Effector CD4-positive, alpha-beta T cell (primary cell): ENCODE measurements at places on chromosomes 7 and 10.

- DNase-seq: no peak
Measured at GRCh38 chr10:26278295-26278694, 61.7 kb downstream of the GAD2 start.

DNA sequence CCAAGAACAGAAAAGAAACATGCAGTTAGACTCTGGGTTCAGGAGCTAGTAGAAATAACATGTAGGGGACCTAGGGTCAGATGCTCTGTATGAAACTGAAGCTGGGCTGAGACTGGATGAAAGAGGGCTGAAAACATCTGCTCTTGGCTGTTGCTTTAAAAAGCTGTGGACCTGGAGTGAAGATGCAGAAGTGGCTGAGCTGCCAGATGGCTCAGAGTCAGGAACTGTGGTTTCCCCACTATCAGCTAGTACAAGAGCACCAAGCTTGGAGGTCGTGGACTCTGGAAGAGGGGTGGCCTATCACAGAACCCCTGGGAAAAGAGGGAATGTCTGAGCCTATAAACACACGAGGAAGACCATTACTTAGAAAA, 5.9 kb downstream of the ADK start:
- DNase-seq: no peak

DNA sequence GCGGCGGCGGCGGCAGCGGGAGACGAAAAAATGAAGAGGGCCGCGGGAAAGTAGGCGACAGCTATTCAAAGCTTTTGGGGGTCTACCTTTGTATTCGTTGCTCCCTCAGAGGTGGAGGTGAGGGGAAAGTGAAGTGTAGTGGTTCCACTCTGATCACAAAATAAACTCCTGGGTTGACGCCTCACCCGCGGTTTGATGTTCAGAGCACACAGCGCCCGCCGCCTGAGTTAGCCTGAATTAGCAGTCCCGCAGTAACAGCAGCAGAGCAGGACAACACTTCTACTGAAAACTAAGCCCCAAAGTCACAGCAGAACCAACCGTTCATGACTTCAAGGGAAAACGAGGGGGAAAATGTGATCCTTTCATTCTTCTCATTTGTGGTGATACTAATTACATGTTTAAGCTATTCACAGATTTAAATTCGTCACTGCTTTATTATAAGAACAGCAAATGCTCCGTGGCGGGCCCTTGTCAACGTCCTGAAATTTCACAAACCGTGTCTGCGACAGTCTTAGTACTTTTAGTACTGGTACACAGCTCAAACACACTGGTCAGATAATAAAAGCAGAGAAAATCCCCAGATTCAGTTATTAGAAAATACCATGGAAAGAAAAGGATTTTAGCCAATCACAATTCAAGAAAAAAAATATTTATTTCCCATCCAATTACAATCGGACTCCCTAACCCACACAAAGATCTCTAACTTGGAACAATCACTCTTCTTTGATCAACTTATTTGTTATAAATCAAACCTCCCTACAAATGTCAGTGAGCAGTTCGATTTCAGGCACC, 563 bp upstream of the JMJD1C start:
- peak; percentile 7 for DNase-seq

- no peak for DNase-seq
Measured at GRCh38 chr7:23791721-23792120, 81.7 kb downstream of the STK31 start.

DNA sequence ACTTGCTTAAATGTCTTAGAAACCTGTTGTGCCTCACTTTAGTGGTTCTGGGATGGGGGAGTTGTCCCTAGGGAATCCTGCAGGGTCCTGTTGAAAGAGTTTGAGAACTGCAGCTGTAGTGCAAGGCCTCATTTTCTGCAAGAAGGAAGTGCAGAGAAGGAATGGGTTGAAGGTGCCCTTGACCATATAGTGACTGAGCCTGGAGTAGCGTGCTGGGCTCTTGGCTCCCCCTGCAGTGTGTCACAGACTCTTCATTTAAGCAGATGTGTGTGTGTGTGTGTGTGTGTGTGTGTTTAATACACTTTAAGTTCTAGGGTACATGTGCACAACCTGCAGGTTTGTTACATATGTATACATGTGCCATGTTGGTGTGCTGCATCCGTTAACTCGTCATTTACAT, 92.2 kb downstream of the GRK5 start:
- DNase-seq: no peak

DNA sequence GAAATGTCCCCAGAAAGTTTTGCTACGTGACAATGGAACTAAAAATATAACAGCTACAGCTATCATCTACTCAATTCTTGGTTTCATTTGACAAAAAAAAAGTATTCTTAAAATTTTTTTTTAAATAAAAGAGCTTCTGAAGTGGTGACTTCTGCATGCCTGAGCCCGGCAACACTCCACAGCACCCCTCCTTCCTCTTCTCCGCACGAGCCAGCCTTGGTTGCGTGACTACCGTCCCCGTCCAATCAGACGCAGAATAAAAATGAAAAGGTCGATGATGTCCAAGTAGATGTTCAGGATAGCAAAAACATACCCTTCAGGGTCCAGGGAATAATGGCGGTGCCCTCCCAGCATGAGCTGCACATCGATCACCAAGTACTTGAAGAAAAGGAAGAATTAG, 34.5 kb upstream of the GATAD1 start:
- DNase-seq: no peak

DNA sequence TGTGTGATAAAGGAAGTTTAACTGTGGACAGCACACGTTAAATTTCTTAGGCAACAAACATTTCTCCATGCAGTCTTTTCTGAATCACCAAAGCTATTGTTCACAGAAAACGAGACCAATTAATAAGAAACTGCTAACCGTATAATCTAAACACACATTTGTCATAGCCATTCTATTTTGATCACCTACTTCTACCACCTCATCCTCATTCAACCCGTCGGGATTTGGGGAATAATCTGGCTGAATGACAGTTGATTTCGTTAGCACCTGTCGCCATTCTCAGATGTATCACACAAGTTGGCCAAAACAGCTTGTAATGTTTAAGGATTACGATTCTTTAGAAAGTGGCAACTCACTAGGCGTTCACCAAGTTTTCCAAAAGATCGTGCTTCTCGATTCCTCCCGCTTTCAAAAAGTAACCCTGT, 1.2 kb downstream of the EZH2 start:
- no peak for DNase-seq

DNA sequence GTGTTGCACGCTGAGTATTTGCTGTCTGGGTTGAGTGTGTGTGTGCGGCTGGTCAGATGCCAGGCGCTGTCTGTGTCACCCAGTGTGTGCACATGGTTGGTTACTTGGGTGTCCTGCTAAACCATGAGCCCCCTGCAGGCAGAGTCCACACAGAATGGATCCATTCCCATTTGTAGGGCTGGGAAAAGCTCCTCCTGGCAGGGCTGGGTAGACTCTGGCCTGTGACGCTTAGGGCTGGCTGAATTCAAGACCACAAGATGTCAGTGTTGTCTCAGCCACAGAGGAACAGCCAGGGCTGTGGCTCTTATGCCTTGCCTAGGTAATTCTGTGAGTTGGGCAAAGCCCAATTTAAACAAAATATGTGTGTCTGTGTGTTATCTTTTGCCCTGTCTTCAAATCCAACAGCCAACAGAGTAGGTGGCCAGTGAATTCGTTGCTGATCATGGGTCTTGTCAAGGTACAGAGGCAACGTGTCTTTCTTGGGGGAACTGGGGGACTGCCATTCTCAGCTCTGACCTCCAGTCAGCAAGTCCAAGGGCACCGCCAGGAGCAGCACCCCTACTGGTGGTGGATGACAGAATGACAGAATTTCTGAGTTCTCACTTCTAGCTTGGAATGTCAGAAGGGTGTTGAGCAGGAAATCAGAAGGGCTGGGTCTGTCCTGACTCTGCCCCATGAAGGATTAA, 285.1 kb downstream of the CCSER2 start:
- DNase-seq: no peak

DNA sequence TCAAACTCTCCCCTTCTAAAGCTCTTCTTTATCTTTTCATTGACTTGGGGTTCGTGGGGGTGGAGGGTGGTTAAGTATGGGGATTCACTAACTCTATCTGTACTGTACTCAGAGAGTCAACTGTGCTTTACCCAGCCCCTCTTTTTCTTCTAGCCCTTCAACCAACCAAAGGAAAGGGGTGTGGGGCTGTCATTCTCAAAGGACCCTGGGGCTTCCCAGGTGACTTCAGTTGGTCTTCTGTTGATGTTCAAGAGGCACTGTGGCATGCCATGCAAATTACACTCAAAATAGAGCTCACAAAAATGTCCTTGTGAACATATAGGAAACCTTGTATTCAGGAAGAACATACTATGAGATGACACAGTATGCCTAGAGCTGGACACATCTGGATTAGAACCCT, 16.9 kb upstream of the RHOBTB1 start:
- DNase-seq: no peak

GRCh38 chr10:101250136-101250535, 20.9 kb upstream of the LBX1 start:
- no peak for DNase-seq

DNA sequence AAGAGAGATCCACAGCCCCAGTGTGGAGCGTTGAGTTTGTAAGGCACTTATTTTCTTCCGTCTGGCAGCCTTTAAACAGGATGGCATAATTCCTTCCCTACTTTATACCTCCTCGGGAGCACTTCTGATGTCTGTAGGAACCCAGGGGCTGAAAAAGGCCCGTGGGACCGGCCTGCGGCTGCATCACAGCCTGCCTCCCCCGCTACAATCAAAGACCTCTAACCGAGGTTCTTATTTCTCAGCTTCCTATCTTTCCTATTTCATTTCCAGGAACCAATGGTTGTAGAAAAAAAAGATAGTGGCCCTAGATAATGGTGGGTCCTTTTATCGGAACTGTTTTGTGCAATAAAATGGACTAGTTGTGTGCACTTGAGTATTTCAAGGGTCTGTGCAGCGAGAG, 4.1 kb upstream of the CTBP2 start:
- no peak for DNase-seq

GRCh38 chr7:157158400-157158799, 19.7 kb downstream of the UBE3C start:
- DNase-seq: no peak

- no peak for DNase-seq
Measured at GRCh38 chr7:111990643-111991042, 215.6 kb downstream of the DOCK4 start.

GRCh38 chr10:67603086-67603485, 92.9 kb downstream of the CTNNA3 start:
- no peak for DNase-seq

DNA sequence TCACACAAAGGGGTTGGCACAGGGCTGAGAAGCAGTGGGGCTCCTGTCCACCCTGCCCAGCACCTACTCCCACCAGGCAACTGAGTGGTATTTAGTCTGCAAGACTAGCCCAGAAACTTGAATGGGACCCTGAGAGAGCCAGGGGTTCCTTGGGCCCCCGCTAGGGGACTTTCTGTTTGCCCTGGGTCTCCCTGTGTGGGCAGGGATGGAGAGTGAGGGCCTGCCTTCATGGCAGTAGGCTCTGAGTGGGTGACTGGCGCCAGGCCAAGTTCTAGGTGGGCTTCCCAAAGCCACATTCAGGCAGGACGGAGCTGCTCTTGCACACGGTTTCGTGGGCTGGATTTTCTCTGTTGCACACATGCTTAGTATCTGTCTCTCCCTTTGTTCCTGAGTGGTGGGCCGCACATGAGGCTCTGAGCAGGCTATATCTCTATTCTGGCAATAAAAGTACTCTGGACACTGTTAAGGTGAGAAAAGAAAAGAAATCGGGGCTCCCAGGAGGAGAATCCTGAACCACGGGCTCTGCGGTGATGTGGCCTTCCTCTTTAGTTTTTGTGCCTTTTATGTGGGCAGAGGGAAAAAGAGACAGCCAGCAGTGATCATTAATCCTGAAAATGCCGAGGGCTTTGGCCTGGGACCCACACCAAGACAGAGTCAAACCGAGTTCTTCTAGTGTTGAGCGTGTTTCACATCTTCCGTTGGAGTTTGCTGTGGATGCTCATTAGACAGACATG, 26.9 kb downstream of the IL2RA start:
- no peak for DNase-seq

DNA sequence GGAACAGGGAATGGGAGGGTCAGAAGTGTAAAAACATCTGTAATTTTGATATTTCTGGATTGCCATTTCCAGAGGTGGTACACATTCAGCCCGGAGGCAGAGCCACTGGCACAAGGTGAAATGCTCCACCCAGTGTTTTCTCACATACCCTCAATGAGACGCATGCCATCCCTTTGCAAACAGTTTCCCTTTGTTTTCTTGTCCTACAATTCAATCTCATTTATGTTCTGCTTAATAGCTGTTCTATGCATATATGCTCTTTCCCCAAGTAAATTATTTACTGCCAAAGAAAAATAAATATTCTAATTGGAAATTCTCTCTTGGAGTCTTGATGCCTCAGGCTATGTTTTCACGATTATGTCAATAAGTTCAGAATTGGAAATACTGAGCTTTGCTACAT, 369.7 kb upstream of the AKR1E2 start:
- DNase-seq: no peak

- DNase-seq: no peak
Measured at GRCh38 chr10:59037018-59037389, 139.4 kb upstream of the PHYHIPL start.

- DNase-seq: no peak
Measured at GRCh38 chr10:14579405-14579804, 195.3 kb downstream of the FAM107B start.

- DNase-seq: no peak
Measured at GRCh38 chr7:150993511-150993910, 2.7 kb downstream of the NOS3 start.

DNA sequence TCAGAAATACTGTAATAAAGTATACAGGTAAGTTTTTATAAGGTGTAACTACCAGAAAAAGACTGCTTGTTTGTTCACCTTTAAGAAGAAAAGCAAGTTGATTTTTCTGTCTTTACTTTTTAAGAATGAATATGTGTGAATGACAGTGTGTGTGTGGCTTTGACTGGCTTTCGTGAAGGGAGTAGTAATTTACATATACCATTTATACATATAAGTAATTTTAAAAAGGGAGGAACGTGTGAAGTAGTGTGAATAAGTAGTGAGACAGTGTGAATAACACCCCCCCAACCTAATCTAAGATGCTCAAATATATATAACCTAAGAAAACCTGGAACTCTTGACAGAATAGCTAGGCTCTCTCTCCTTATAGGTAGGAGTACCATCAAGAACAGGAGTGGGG, 33.2 kb downstream of the RBM33 start:
- no peak for DNase-seq

DNA sequence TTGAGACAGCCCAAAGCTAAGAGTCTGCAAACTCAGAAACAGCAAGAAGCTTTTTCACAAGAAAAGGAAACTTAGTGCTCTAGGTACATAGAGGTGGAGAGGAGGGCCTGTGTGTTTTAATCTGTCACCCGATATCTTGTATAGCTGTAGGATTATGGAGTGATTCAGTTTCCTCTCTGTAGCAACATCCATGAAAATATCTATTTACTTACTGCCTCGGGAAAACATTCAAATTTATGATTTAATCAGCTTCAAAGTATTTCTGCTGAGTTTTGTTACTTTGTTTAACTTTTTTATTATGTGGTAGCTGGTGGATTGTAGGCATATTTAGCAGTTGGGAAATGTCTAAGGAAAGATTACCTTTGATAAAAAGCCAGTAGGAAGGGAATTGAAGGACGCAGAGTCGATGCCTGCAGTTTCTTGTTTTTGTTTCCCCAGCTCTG, 292.0 kb downstream of the CCDC3 start:
- DNase-seq: no peak

- no peak for DNase-seq
Measured at GRCh38 chr7:94216944-94217461, 177.7 kb upstream of the COL1A2 start.
